H1 (cell line): ENCODE measurements at places on chromosomes 6 and 20. TPM values are rescaled to one million over a fixed set of nuclear protein-coding genes. Genes with fewer than 3 reads are reported as not detected.

Gene GMNN
- total RNA-seq = 101 TPM in 2 replicates

Gene ENPP5
- 7.6 and 7.8 TPM in 2 replicates for total RNA-seq

GRCh38 chr20:24254480-24254879 lies 214.9 kb upstream of the SYNDIG1 start:
- no peaks in the 10 kb centered on the region for H3K4me1 ChIP-seq
- no peak overlapping the region for H3K27ac ChIP-seq
- H3K4me3 ChIP-seq = no peak overlapping the region
- no peaks in the 10 kb centered on the region for H3K36me3 ChIP-seq
- DNase-seq = no peak
- no peaks in the 10 kb centered on the region for H3K27me3 ChIP-seq

DNA sequence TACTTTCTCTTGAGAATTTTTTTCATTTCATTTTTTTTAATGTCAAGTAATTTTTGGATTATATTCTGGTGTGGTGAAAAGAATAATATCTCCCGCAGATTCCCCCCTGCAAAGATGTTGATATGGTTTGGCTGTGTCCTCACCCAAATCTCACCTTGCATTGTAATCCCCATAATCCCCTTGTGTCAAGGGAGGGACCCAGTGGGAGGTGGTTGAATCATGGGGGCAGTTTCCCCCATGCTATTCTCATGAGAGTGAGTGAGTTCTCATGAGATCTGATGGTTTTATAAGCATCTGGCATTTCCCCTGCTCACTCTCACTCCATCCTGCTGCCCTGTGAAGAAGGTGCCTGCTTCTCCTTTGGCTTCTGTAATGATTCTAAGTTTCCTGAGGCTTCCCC lies 58.7 kb upstream of the PMEPA1 start:
- DNase-seq = no peak
- no peak overlapping the region for H3K4me3 ChIP-seq
- H3K27me3 ChIP-seq = no peaks in the 10 kb centered on the region
- peaks cover 2% of the 10 kb centered on the region; the same call in 1 of the 2 replicates for H3K4me1 ChIP-seq

DNA sequence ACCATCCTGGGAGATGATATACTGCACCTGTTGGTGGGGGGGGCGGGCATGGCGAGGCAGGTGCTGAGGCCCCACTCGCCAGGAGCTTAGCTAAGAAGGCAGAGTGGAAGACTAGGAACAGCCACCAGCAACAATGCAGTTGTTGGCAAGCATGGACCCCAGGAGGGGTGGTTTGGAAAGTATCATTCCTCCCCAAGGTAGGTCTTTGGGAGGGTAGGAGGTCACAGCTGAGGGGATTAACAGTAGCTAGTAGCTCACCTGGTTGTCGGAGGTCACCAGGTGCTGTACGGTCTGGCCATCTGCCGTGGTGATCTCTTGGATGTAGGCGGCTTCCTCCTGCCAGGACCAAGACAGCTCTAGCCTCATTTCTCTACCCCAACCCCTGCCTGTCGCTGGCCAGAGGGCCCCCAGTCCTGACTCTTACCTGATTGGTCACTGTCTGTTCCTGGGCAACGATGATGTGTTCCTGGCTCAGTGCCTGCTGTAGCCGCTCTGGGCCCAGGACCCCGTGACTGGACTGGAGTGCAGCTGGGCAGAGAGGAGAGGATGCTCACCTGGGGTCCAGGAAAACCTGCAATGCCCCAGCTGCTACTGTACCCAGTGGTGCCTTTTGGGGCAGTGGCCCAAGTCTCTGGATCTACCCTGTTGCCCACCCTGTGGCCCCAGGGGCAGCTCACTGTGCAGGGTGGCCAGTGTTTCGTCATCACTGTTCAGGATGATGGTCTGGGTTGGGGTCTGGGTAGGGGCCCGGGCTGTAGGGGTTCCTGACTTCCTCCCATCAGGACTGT lies 15.3 kb downstream of the PCIF1 start:
- H3K27ac ChIP-seq = no peak overlapping the region
- no peak for DNase-seq
- H3K4me1 ChIP-seq = no peaks in the 10 kb centered on the region
- no peaks in the 10 kb centered on the region for H3K27me3 ChIP-seq
- H3K4me3 ChIP-seq = no peak overlapping the region

DNA sequence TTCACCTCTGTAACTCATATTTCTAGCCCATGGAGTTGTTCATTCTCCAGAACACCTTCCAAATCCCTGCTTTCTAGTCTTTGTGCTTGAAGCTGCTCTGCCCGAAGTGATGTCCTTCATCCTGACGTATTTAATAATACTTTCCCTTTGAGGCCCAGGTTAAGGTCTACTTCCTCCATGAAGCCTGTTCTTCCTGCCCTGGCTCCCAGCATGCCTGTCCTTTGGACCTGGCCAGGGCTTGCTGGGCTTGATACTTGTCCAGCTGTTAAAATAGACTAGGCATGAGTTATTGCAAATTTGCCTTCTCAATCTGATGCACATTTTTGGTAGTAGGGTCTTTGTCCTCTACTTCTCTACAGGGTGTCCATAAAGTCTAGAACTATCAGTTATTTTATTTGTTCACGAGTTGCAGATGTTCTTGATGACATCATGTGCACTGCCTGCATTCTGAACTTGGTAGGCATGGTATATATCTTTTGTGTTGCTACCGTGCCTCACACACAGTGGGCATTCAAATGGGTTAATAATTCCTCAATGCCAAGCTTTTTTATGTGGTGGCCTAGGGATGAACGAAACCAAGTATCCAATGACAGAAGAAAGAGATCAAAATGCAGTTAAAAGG lies 3.1 kb upstream of the MAP7 start:
- H3K36me3 ChIP-seq = no peaks in the 10 kb centered on the region
- DNase-seq = no peak
- H3K27ac ChIP-seq = no peak overlapping the region
- H3K4me1 ChIP-seq = peaks cover 2% of the 10 kb centered on the region
- H3K4me3 ChIP-seq = no peak overlapping the region
